Esophagus squamous epithelium (tissue), 5 donors: ENCODE measurements at places on chromosomes 1 and 21.
A peak's percentile ranks its signal among the peaks of the same experiment; 100 is the strongest.

- no peak overlapping the region for H3K27ac ChIP-seq
- no peaks in the 10 kb centered on the region for H3K4me1 ChIP-seq
- no peaks in the 10 kb centered on the region for H3K27me3 ChIP-seq
- no peaks in the 10 kb centered on the region for H3K36me3 ChIP-seq
- no peak overlapping the region for H3K4me3 ChIP-seq
These were observed 4.2 kb upstream of the STXBP3 start for GRCh38 chr1:108742253-108742652.

DNA sequence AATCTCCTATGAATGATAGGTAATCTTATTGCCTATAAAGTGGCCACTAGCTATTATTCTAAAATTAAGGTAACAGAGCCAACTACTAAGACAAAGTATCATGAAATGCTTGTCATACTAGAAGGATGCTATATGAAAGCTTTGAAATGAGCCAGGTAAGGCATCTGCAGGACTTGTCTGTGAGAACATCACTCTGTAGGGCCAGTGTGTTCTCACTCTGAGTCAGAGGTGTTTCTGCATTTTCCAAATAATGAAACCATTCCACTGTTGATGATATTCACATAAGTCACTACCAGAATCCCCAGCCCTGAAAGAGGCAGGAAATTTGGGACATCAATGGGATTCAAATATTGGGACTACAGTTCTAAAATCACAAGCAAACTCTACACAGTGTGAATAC, 25.8 kb upstream of the GBP5 start:
- no peaks in the 10 kb centered on the region for H3K27me3 ChIP-seq
- DNase-seq = no peak
- no peaks in the 10 kb centered on the region for H3K4me1 ChIP-seq
- H3K27ac ChIP-seq = no peak overlapping the region

DNA sequence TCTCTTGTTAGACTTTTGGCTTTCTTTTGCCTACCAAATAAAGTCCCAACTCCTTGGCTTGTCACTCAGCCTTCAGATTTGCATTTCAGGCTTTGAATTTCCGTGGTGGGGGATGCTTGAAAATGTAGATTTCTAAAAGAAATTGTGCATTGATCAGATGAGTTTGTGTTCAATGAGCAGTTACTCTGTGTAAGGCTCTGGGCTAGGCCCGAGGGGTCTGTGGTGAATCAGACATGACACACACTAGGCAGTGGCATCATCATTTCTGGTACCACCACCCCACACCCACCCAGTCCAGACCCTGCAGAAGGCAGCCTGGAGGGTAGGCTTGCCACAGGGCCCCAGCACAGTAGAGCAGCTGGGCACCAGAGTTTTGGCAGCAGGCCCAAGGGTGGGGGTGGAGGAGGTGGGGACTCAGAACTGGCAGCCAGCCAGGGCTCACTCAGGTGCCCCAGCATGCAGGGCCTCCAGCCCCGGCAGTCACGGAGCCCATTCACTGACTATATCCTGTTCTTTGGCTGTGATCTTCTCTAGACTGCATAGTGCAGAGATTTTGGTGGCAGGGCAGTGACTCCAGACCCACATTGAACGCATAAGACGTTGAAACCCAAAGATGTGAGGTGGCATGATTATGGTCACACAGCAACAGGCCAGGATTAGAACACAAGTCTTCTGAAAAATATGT, 97.2 kb upstream of the ARTN start:
- H3K36me3 ChIP-seq = no peaks in the 10 kb centered on the region
- no peak overlapping the region for H3K4me3 ChIP-seq
- DNase-seq = no peak
- no peak overlapping the region for H3K27ac ChIP-seq
- peaks cover 44% of the 10 kb centered on the region for H3K4me1 ChIP-seq
- H3K27me3 ChIP-seq = no peaks in the 10 kb centered on the region

GRCh38 chr1:115088115-115088778, 1.1 kb downstream of the TSPAN2 start:
- H3K4me1 ChIP-seq = peaks cover 59% of the 10 kb centered on the region
- DNase-seq = no peak
- peaks cover 15% of the 10 kb centered on the region for H3K27me3 ChIP-seq
- peak overlapping the region; percentile 65 for H3K4me3 ChIP-seq
- H3K36me3 ChIP-seq = no peaks in the 10 kb centered on the region
- peak overlapping the region; percentile 85 for H3K27ac ChIP-seq

DNA sequence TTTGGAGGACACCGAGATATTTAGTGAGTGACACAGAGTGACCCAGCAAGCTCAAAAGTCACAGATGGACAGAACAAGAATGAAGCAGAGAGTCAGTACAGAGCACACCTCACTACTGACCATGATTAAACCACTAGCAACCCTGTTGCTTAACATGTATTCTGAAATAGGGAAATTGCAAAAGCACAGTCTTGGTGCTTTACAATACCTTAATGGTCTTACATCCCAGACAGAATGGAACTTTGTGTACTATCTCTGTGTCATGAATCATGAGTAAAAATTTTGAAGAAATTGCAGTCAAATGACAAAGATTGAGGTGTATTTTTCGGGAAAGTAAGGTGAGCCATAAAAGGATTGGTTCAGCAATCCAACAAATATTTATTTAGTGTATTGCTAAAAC, 2.7 kb upstream of the SAMSN1 start:
- DNase-seq = no peak
- H3K27me3 ChIP-seq = no peaks in the 10 kb centered on the region
- no peak overlapping the region for H3K27ac ChIP-seq
- no peak overlapping the region for H3K4me3 ChIP-seq
- H3K36me3 ChIP-seq = no peaks in the 10 kb centered on the region

DNA sequence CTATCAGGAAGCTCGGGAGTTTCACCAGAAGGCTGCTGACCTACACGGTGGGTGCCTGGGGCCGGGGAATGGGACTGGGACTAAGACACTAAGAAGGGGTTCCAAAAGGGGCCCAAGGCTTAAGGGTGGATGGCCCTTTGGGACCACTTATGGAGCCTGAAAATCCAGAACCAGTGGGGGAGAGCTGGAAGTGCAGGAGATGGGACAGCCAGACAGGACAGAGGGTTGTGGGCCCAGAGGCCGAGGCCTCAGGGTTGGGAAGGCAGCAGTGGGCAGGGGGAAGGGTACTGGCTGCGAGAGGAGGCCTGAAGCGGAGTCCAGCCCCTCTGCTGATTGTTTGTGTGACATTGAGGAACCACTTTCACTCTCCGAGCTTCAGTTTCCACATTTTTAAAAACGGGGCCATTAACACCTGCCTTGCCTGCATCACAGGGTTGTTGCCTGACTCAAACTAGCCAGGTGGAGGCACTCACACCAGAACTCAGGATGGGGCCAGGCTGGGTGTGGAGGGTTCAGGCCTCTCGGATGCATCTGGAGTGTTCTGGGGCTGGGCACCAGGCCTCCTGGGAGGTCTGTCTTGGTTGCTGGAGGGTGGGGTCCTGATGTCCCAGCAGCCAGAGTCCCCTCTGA, 3.0 kb downstream of the TTC24 start:
- no peaks in the 10 kb centered on the region for H3K27me3 ChIP-seq
- no peaks in the 10 kb centered on the region for H3K36me3 ChIP-seq
- no peak for DNase-seq
- no peaks in the 10 kb centered on the region for H3K4me1 ChIP-seq
- H3K27ac ChIP-seq = no peak overlapping the region
- H3K4me3 ChIP-seq = no peak overlapping the region

- H3K36me3 ChIP-seq = no peaks in the 10 kb centered on the region
- peak overlapping the region; percentile 28 for H3K27ac ChIP-seq
These were observed 1.9 kb upstream of the IL24 start for GRCh38 chr1:206895325-206895724.

- H3K36me3 ChIP-seq = no peaks in the 10 kb centered on the region
- H3K4me1 ChIP-seq = no peaks in the 10 kb centered on the region
- H3K27ac ChIP-seq = no peak overlapping the region
- DNase-seq = no peak
- H3K27me3 ChIP-seq = no peaks in the 10 kb centered on the region
These were observed 92.9 kb downstream of the C21orf91 start for GRCh38 chr21:17726047-17726829.
